ENCODE measurements at places on chromosomes 5 and 9.

GRCh38 chr9:89740722-89741121 lies 135.9 kb downstream of the GADD45G start:
- no peak for DNase-seq

GRCh38 chr5:4230786-4231641 lies 635.4 kb downstream of the IRX1 start:
- DNase-seq = no peak

- no peak for DNase-seq
Observed at GRCh38 chr5:57383093-57383861, 99.3 kb downstream of the ACTBL2 start.

- no peak for DNase-seq
Observed at GRCh38 chr5:179860301-179860700, 1.7 kb upstream of the MRNIP start.

DNA sequence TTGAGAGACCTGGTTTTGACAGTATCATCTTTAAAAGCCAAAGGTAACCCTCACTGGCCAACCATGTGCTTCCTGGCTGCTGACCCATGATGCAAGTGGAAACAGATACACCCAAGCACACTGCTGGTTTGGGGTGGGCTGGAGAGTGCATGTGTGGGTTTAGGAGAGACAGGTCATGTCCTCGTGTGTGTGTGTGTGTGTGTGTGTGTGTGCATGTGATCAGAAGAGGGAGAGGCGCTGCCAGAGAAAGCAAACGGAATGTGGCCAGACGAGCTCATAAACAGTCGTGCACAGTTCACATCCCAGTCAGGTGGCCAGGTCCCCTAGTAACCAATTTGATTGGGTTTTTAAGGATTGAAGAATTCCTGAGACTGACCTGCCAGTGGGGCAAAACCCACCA lies 112.8 kb upstream of the ICE1 start:
- no peak for DNase-seq

DNA sequence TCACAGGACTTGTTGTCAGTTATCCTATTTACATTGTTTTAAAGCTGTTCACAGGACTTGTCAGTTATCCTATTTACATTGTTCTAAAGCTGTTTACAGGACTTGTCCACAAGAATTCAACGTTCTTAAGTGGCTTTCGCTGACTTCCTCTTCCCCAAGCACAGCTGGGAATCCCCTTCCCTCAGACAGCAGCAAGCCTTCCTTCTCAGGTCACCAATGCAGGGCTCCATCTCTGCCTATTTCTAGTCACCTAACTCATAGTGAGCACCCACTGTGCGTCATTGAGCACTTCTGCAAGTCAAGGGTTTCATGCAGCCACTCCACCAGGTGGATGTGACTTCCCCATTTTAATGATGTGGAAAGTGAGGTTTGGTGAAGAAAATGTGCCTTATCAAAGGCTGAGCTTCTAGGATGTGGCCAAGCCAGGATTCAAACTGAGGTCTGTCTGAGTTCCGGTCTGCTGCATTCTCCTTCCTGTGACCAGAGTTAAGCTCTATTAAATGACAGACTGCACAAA lies 109.8 kb upstream of the ZNF462 start:
- DNase-seq = no peak

DNA sequence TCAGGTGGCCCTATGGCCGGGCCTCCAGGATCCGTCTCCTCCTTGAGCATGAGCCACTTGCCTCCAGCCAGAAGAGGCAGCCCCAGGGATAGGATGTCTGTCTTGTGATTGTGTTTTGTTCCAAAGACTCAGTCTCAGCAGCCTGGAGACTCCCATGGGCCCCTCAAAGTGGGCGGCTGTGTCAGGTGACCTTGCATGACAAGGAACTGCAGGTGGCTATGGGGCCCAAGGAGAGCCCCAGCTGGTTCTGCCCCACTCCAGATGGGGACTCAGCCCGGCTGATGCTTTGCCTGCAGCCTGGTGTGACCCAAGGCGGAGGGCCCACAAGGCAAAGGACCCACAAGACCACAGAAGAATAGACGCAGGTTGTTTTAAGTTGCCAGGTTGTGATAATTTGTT lies 284.3 kb upstream of the IRX4 start:
- DNase-seq = no peak

GRCh38 chr5:116370886-116371285 lies 203.7 kb downstream of the SEMA6A start:
- DNase-seq = no peak

DNA sequence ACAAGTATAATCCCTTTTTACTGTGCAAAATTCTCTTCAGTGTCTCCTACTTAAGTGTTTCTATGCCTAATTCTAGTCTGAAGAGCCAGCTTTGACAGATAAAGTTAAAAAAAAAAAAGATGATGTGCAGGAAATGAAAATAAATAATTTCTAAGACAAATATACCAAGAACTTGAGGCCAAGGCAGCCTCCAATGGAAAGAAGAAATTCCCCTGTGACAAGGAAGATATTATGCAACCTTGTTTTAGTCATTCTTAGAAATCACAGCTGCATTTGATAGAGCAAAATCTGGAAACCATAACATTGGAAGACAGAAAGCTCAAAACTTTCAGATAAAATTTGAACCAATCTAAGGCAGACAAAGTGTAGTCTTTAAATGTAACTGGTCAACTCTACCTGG lies 375.9 kb upstream of the TLE4 start:
- no peak for DNase-seq

DNA sequence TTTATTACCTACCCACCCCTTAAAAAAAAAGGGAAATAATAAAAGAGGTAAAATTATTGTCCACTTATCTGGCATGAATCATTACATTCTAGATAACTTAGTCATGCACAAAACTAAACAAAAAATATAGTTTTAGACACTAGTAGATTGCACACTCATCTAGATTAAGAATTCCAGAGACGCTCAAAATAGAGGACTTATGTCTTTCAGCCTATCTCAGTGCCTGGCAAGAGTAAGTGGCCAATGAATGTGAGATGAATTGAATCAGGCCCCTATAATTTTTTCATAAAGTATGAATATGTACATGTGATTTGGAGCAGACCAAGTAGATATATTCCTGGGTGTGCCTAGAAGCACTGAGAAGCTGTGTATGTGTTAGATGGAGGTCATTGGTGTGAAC lies 2.0 kb upstream of the RXFP3 start:
- no peak for DNase-seq

- no peak for DNase-seq
Observed at GRCh38 chr9:109256336-109256735, 64.5 kb downstream of the EPB41L4B start.

- no peak for DNase-seq
Observed at GRCh38 chr5:172701291-172701656, 60.2 kb downstream of the NEURL1B start.

- DNase-seq = peak; percentile 76
Observed at GRCh38 chr9:113446323-113446740, 17.2 kb upstream of the RGS3 start.

GRCh38 chr5:41338136-41338675 lies 124.9 kb upstream of the C6 start:
- no peak for DNase-seq

GRCh38 chr5:95027151-95027721 lies 257.7 kb downstream of the MCTP1 start:
- DNase-seq = no peak

GRCh38 chr5:121987052-121987684 lies 25.4 kb downstream of the SRFBP1 start:
- DNase-seq = no peak

DNA sequence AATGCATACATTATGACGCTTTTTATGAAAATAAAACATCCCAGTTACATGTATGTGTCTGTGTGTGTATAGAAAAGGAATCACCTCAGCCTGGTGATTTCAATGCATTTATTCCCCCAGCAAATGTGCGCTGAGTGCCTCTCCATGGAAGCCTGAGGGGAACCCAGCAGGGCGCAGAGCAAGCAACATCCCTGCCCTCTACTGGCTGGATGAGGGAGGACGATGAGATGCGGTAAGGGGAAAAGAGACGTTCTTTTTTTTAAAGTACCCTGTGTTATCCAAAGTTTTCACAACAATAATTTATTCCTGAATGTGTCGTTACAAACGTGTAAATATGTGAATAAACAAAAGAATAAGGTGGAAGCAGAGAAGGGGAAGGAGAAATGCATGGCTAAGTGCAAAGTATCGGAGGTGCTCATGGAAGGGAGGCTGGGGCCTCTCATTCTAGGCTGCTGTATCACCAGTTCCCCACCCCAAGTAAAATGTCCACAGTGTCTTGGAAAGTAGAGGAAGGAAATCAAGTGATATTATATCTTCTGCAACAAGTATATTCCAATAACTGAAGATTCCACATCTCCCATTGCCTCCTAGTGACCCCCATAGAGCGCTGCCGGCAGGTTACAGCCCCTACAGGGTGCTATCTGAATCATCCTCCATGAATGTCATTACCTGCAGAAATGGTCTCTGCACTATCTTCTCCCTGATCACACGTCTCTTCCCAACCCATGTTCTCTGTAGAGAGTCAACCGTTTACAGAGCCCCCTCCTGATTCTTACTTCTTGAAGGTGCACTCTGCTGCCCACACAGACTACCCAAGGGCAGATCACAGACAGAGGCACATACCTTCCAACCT lies 13.0 kb upstream of the ABLIM3 start:
- peak; percentile 9 for DNase-seq

GRCh38 chr9:133355881-133356357 lies 368 bp downstream of the SURF1 start:
- no peak for DNase-seq

DNA sequence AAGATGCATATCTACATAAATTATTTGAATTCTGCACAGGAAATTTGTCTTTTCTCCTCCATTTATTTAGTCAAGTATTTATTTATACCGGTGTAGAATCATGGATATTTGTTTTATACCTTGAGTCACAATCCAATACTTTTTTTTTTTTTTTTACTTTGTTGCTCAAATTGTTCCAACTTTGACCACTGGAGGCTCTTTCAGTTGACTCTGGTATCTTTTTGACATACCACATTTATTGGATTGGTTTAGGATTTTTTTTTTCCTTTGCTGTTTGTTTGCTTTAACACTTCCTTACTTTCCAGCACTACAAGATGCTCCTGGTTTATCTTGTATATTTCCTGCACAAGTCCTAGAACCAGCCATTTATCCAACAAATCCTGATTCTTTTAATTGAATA lies 543.1 kb upstream of the RIOK2 start:
- DNase-seq = no peak

GRCh38 chr5:62603934-62604333 lies 25.3 kb downstream of the LRRC70 start:
- DNase-seq = no peak

DNA sequence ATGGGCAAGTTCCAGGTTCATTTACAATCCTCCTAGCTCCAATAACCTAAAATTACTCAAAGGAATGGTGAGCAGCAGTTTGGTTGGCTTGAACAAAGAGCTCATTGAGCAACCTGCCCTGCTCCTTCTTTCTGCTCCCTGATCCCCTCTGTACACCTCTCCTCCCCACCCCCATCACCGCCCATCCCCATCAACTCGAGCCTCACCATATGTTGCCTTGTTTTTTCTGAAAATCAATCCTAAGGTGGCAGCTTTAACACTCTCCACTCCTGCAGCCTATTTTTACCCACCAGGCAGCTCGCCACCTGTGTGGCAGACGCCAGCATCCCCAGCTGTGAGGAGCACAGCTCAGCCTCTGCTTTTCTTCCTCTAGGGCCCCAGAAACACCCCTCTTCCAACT lies 533.4 kb upstream of the BRINP1 start:
- no peak for DNase-seq

Data from hematopoietic multipotent progenitor cell treated with erythropoietin and hydrocortisone succinate and interleukin-3 and kit ligand, for 15 days (in vitro differentiated cells).